ENCODE measurements at places on chromosomes 16 and 17.

DNA sequence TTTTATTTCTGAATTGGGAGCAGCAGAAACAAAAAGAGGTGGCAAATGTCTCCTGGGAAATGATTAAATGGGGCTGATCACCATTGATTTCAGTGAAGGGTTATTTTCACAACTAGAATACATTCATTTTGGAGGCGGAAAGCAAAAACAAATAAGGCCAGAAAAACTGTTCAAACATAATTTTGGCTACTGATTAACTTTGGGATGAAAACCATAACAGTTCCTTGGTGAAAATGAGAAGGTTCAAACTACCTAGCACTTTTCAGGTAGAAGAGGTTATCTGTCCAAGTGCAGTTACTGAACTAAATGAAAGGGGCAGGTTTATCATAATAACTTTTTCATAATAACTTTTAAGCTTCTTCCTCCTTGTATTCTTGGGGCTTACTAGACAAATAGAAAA is 718.5 kb downstream of the CDH11 start:
- no peak for DNase-seq

GRCh38 chr17:78895322-78895721 is 7.7 kb downstream of the CEP295NL start:
- no peak for DNase-seq

- no peak for DNase-seq
Observed at GRCh38 chr17:5895276-5895675, 174.9 kb upstream of the WSCD1 start.

- no peak for DNase-seq
Observed at GRCh38 chr16:64531401-64531800, 590.5 kb downstream of the CDH11 start.

GRCh38 chr17:48328457-48328856 is 101.6 kb downstream of the SKAP1 start:
- DNase-seq: peak; percentile 61

DNA sequence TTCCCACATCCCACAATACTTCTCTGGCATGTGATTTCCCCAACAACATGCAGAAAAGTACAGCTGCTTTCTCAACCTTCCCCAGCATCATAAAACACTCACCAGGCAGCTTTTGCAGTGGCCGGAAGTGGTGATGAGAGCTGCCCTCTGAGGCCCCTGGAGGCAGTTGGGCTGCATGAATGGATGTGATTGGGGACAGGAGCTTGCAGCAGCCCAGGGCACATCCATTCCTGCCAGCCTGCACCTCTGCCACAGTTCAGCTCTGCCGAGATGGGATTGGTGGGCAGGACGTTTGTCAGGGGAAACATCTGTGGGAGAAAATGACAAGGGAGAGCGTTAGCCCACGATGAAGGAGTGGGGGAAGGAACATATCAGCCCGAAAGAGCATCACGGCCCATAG is 19.8 kb downstream of the NUBP1 start:
- DNase-seq: no peak

DNA sequence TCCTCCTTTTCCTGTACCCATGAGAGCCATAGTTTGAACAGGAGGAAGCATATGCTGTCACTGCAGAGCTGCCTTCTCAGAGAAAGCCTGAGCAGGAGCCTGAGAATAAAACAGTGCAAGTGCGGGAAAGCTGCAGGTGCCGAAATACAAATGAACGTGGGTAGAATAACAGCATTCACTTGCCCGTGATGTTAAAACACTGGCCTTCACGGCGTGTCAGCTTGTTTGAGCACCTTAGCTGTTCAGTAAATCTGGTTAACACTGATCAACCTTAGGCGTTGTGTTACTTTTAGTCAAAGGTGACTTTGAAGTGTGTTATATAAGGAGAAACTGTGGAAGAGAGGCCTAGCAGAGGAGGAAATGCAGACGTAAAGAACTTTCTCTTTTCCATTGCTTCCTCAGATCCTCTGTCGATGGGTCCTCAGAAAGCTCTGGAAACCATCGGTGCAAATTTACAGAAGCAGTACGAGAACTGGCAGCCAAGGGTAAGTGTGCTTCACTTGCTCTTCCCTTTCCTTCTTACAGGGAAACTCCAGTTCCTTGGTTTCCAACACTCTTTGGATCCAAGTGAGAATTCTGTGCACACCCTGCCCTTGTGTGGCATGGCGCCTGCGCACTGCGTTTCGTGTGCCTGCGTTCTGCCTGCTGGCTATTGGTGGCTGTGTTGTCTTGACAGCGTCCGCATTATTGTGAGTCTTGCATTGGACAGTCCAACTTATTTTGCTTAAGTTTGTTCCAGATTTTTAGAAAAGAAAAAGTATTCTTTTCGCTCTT is 98.9 kb downstream of the RPTOR start:
- DNase-seq: no peak

- DNase-seq: no peak
Observed at GRCh38 chr16:84360170-84360569, 8.2 kb upstream of the ATP2C2 start.

GRCh38 chr17:47935961-47936360 is 5.4 kb upstream of the PNPO start:
- peak; percentile 24 for DNase-seq

GRCh38 chr16:8655184-8655717 is 19.2 kb upstream of the ABAT start:
- DNase-seq: peak; percentile 42

GRCh38 chr17:31548709-31549108 is 157.2 kb downstream of the RAB11FIP4 start:
- DNase-seq: no peak

GRCh38 chr16:6967796-6968320 is 364.8 kb upstream of the RBFOX1 start:
- DNase-seq: no peak

DNA sequence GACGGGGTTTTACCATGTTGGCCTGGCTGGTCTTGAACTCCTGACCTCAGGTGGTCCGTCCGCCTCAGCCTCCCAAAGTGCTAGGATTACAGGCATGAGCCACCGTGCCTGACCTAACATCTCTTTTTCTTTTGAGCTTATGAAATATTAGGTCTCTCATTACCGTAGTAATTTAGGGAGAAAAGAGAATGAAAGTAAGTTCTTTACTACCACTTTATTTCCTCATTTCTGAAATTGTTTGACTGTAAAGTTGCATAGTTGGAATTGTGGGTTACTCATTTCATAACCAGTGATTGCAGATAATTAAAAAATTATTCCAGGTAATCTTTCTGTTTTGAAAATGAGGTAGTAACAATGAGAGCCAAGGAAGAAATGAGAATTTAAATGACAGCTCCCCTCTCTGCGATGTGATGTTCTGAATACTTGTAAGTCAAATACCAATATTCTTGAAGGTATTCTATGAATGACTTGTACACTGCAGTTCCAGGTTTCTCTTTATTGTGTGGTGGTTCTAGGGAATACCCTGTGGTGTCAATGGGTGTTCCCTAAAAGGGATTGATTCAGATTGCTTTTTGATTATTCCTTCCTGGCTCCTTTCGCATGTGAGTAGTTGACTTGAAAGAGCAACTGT is 28.3 kb downstream of the MAP2K4 start:
- no peak for DNase-seq

DNA sequence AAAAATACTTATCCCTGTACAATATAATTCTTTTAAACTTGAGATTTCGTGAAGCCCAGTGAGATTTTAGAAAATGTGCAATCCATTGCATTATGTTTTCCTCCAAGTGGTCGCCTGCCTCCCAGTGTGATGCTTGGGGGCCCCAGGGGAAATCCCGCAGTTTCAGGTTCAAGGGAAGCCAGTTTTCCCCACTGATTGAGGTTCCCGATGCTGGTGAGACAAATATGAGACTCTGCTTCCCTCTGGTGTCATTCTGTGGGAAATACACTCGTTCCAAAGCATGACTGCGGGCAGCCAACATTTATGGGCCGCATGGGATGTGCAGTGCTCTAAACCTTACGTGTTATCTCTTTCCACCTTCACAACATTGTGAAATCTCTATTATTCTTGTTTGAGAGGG is 200.8 kb downstream of the PRKCB start:
- DNase-seq: peak; percentile 69

- DNase-seq: no peak
Observed at GRCh38 chr17:62126292-62126691, 61.2 kb upstream of the MED13 start.

DNA sequence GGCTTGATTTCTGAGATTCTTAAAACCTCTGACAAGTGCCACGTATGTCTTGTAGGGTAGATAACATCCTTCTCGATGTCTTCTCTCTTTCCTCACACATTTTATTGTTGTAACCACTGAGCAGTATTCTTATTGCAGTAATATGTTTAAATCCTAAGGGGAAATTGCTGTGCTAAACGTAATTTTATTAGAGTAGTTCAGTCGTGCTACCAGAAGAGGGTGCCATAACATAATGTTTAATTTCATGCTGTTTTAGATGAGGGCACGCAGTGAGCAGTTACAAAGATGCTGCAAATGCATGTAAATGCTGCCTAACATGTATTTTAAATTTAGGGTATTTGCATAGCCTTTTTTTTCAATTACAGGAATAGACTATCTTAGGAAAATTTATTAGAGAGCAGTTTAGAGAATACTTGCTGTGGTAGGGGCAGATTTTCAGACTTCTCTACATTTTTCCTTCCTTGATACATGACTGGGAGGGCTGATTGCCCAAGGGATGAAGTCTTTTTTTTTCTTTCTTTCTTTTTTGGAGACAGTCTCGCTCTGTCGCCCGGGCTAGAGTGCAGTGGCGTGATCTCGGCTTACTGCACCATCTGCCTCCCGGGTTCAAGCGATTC is 51.7 kb downstream of the GAN start:
- DNase-seq: peak; percentile 80

- no peak for DNase-seq
Observed at GRCh38 chr17:42683407-42684034, 1.2 kb downstream of the CNTNAP1 start.

DNA sequence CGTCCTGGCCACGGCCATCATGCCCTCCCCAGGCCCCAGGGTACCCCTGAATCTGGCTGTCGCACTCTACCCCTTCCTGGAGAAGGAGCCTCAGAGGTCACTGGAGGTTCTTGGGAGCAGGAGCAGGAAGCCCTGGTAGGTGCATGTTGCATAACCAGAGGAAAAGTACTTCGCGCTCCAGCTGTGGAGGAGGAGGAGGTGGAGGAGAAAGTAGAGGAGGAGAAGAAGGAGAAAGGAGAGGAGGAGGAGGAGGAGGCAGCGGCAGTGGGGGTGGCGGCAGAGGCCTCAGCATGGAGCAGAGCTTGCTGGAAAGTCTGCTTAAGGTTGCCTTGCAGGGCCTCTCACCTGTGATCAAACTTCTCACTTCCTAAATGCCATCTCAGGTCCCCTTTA is 61.8 kb downstream of the BAIAP2 start:
- DNase-seq: no peak

GRCh38 chr17:45143767-45144198 is 4.5 kb upstream of the HEXIM1 start:
- DNase-seq: no peak

GRCh38 chr17:30906101-30906911 is at the start of gene TEFM:
TSS of gene TEFM (minus strand) at chr17:30906238. CDS start at chr17:30906198, 40 bp downstream.
- DNase-seq: peak; percentile 90

- DNase-seq: no peak
Observed at GRCh38 chr16:27703545-27703944, 153.6 kb downstream of the KATNIP start.

DNA sequence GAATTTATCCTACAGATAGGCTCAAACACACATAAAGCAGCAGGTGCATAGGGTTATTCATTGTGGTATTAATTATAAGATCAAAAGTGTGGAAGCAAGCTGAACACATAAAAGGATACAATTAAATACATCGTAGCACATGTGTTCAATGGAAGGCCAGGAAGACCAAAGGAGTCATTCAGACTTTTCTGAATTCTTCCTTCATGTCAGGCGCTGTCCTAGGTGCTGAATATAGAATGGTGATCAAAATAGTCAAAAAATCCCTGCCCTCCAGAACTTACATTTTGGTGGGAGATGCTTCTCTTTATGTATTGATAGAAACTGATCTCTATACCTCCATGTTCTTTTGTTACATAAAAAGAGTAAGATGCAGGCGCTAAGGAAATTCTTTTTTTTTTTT is 439.0 kb upstream of the ASIC2 start:
- peak; percentile 11 for DNase-seq

DNA sequence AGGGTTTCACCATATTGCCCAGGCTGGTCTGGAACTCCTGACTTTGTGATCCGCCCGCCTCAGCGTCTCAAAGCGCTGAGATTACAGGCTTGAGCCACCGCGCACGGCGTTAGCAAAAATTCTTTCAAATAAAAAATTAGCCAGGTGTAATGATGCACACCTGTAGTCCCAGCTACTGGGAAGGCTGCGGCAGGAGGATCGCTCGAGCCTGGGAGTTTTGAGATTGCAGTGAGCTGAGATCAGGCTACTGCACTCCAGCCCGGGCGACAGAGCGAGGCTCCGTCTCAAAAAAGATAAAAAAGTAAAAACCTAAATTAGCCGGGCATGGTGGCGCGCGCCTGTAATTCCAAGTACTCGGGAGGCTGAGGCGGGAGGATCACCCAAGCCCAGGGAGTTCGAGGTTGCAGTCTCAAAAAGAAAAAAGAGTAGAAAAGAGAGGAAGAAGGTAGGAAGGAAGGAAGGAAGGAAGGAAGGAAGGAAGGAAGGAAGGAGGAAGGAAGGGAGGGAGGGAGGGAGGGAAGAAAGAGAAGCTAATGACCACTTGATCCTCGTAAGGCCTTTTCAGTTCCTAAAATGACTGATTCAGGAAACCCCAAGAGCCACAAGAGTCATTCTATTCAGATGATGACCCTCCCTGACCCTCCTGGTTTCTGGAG is 59.2 kb downstream of the SRL start:
- DNase-seq: no peak

DNA sequence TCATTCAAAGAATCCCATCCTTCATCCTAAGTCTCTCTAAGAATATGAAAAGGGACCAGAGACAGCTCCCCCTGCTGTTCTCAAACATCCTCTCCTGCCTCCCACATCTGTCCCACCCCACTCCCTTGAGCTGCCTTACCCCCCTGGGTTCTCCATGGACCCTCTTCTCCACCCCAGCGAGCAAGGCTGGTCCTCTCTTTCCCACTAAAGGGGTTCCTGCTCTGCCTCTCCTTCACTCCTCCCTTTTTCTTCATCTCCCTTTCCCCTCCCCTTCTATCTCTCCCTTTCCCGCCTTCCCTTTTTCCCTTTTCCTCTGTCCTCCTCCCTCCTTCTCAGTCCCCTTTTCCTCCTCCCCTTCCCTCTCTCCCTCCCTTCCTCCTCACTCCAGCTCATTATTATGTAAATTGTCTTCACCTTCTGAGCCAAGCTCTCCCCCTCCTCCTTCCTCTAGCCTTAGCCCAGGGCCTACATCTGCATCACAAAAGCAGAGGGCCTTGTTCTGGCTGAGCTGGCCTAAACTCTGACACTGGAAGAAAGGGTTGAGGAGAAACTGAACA is 90.0 kb downstream of the GNAO1 start:
- DNase-seq: peak; percentile 25

GRCh38 chr17:32112416-32112815 is 29.9 kb upstream of the RHOT1 start:
- no peak for DNase-seq

DNA sequence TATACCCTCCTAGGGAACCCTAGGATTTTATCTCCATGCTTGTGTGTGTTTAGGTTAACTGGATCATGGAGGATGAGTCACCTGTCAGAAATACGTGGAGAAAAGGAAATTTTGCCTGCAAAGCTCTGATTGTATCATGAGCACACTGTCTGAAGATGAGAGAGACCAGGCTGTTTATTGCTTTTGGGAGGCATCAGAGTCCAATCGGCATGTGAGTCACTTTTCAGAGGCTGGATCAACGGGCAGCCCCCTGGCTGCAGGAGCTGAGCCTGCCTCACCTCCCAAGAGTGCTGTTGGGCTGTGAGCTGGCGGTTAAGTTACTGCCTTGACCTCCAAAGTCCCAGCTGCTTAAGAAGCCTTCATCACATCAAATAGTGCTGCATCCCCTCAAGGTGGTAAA is 41.5 kb upstream of the MED9 start:
- DNase-seq: no peak
